Activated T-helper 9 cell treated with anti-CD3 and anti-CD28 coated beads, Interleukin-2, amount 50 U/mL, for 16 hours (primary cell): ENCODE measurements at places on chromosomes 11 and 22.

GRCh38 chr11:88813233-88813915 is 252.4 kb downstream of the GRM5 start:
- no peak for DNase-seq

DNA sequence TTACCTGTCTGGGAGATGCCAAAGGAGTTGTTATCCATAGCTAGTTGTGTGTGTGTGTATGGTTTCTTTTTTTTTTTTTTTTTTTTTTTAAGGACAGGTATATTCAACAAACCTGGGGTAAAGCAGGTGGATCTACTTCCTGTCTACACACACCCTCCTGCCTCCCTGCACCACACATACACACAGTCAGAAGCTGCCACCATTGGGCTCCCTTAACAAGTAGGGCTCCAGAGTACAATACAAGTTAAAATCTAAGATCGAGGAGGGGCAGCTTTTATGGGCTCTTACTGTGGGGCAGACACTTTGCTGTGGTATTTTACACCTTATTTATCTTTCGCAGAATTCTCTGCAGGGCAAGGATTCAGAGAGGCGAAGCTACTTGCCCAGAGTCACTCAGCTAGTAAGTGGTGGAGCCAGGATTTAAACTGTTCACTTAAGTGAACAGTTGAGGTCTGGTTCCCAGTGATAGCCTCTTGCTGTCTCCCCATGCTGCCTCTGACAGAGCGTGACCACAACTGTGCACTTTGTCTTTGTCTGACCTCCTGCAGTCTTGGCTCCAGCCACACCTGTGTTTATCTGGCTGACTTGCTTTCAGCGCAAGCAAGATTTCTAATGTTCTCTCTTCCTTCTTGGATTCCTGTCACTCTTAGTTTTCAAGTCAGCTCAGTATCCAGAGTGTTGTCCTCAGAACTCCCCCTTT is 135.0 kb downstream of the CSNK2A3 start:
- no peak for DNase-seq

GRCh38 chr11:76823481-76824028 is 37.2 kb upstream of the ACER3 start:
- DNase-seq = no peak

DNA sequence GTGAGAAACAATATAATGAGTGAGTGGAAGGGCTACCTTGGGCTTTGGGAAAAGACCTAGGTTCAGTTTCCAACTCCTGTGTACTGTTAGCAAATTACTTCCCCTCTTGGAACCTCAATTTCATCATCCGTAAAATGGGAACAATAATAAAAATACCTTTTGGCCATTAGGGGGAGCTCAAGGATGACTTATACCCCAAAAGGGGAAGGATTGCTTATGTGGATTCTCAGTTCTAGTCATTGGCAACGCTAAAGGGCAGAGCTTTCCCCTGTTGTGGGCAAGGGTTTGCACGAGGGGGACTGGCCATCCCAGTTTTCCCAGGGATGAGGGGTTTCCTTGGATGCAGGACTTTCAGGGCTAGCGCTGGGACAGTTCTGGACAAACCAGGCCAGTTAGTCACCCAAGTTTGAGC is 3.1 kb upstream of the COMMD9 start:
- no peak for DNase-seq

GRCh38 chr11:113555071-113555619 is 79.9 kb upstream of the DRD2 start:
- no peak for DNase-seq

DNA sequence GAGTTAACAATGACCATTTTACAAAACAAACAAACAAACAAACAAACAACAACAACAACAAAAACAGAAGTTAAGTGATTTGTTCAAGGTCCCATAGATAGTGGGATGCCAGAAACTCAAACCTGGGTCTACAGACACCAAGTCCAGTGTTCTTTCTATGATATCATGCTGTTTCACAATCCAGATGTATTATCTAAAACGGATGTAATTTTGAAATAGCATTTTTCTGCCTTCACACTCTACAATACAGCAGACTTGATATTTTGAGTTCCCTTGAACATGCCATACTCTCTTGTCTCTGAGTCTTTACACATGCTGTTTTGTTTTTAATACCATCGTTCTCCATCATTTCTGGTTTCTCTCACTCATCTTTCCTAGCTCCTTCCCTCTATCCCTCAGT is 104.5 kb downstream of the RELT start:
- no peak for DNase-seq
